ENCODE measurements at places on chromosomes 3 and 15. TPM values are rescaled to one million over a fixed set of nuclear protein-coding genes. Genes with fewer than 3 reads are reported as not detected.

CDCP1 gene
- total RNA-seq: 7.0 TPM

- peaks cover 32% of the 10 kb centered on the region for H3K4me1 ChIP-seq
- no peak overlapping the region for H3K27ac ChIP-seq
- H3K4me3 ChIP-seq: no peak overlapping the region
- no peak for DNase-seq
- no peaks in the 10 kb centered on the region for H3K36me3 ChIP-seq
Observed at GRCh38 chr3:123656691-123657090, 71.8 kb upstream of the HACD2 start.

DNA sequence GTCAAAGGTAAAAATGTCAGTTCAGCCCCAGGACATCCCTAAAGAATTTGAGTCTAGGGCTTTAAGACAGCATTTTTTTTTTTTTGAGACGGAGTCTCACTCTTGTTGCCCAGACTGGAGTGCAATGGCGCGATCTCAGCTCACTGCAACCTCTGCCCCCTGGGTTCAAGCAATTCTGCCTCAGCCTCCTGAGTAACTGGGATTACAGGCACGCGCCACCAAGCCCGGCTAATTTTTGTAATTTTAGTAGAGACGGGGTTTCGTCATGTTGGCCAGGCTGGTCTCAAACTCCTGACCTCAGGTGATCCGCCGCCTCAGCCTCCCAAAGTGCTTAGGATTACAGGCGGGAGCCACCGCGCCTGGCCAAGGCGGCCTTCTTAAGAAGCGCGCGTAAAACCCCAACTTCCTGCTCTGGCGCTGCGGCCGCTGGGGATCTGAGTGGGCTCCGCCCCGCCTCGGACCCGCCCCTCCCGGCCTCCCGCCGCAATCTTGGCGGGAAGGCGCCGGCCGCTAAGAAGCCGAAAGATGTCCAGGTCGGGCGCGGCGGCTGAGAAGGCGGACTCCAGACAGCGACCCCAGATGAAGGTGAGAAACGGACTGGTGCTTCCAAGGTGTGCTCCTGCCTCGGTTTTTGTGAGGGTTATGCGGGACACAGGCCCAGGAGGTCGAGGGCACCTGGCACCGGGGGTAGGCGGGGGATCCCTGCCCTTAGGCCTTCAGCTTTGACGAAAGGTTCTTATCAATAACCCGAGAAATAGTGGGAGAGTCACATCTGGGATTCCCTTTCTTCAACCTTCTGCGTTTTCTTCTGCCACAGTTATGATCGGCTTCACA, at the start of gene WDR76:
WDR76 (plus strand) TSS at position 495 of the 834 bp plus-strand sequence; CDS start at position 526, 31 bp downstream.
- no peaks in the 10 kb centered on the region for H3K36me3 ChIP-seq
- H3K4me3 ChIP-seq: peak within 1 kb of the TSS; percentile 44
- H3K27ac ChIP-seq: peak within 1 kb of the TSS; percentile 67
- H3K4me1 ChIP-seq: peaks cover 26% of the 10 kb centered on the region

GRCh38 chr3:19149368-19149767, 1.1 kb downstream of the KCNH8 start:
- no peaks in the 10 kb centered on the region for H3K36me3 ChIP-seq
- no peak overlapping the region for H3K27ac ChIP-seq
- peak; percentile 79 for DNase-seq
- H3K4me3 ChIP-seq: no peak overlapping the region
- peaks cover 16% of the 10 kb centered on the region for H3K27me3 ChIP-seq

GMNC gene
- 1.0 TPM for total RNA-seq

DNA sequence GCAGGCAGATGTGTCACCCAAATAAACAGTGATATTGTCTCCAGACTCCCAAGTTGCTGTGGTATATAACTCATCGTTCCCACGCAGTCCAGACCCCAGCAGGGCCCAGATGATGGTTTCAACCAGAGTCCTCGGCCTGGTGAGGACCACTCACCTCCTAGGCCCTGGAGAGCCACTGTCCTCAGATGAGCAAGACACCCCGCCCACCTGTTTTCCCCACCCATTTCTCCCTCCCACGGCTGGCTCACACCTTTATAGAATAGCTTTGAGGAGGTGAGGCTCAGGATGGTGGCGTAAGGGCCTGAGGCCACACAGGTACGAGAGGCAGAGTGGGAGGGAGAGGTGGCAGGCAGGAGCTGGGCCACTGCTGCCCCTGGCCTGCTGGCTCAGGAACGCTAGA, 7.5 kb downstream of the MESP1 start:
- no peak overlapping the region for H3K27ac ChIP-seq
- peaks cover 26% of the 10 kb centered on the region for H3K27me3 ChIP-seq
- H3K36me3 ChIP-seq: no peaks in the 10 kb centered on the region
- H3K4me3 ChIP-seq: no peak overlapping the region

TNNC1 gene
- total RNA-seq: 15.0 TPM

- DNase-seq: no peak
- no peak overlapping the region for H3K4me3 ChIP-seq
- no peaks in the 10 kb centered on the region for H3K27me3 ChIP-seq
- H3K27ac ChIP-seq: no peak overlapping the region
Observed at GRCh38 chr15:25655207-25655948, 207.7 kb downstream of the ATP10A start.

DNA sequence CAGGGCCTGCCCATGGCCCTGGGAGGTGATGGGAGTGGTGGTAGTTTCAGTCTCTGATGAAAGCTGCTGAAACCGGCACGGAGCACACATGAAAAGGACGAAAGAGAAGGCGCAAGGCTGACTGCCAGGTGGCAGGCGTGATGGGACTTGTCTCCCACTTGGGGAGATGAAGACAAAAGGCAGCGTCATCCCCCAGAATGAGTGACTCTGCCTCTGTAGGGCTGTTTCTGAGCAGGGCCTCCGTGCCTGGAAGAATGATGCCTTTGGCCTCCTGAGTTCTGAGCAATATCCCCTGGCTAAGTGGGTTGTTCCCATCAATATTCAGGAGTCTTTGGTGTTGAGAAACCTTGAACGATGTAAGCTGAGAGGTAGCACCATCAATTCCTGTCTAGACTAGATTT, 237.8 kb downstream of the OPA1 start:
- no peaks in the 10 kb centered on the region for H3K27me3 ChIP-seq
- DNase-seq: no peak
- H3K4me3 ChIP-seq: no peak overlapping the region
- peak overlapping the region; percentile 71 for H3K27ac ChIP-seq
- H3K36me3 ChIP-seq: no peaks in the 10 kb centered on the region

GRCh38 chr3:39183211-39184080, 8.9 kb downstream of the XIRP1 start:
- no peaks in the 10 kb centered on the region for H3K27me3 ChIP-seq
- no peaks in the 10 kb centered on the region for H3K36me3 ChIP-seq
- H3K27ac ChIP-seq: peak overlapping the region; percentile 24
- peaks cover 19% of the 10 kb centered on the region for H3K4me1 ChIP-seq

ZNF592 gene
- 11.0 TPM for total RNA-seq

GRCh38 chr3:108500728-108501127, 9.7 kb downstream of the MYH15 start:
- DNase-seq: no peak
- no peaks in the 10 kb centered on the region for H3K4me1 ChIP-seq
- no peak overlapping the region for H3K4me3 ChIP-seq

GP5 gene
- total RNA-seq: 0.27 TPM

DNA sequence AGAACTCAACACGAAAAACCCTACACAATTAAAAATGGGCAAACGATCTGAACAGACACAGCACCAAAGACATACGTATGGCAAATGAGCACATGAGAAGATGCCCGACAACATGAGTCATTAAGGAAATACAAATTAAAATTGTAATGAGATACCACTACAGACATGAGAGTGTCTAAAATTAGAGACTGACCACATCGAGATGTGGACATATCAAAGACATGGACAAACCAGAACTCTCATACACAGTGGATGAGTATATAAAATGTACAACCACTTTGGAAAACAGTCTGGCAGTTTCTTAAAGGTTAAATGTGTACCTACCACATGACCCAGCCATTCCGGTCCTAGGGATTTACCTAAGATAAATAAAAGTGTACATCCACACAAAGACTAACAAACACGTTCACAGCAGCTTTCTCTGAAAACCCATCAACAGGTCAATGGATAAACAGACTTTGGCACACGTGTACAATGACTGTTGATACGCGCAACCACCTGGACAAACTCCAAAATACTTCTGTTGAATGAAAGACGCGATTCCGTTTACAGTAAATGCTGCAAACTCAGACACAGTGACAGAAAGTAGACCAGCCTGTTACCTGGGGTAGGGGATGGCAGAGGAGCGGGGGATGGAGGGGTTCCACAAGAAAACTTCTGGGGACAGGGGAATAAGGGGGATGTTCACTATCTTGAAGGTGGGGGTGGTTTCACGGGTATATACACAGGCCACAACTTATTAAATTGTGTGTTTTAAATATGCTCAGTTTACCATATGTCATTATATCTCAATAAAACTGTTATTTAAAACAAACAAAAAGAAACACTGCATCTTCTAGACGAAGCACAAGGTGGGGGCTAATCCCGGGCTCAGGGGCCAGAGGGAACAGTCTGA, 2.1 kb downstream of the TNK2 start:
- DNase-seq: peak; percentile 9
- H3K4me1 ChIP-seq: peaks cover 31% of the 10 kb centered on the region
- H3K36me3 ChIP-seq: no peaks in the 10 kb centered on the region
- no peaks in the 10 kb centered on the region for H3K27me3 ChIP-seq
- H3K27ac ChIP-seq: no peak overlapping the region
- no peak overlapping the region for H3K4me3 ChIP-seq

DNA sequence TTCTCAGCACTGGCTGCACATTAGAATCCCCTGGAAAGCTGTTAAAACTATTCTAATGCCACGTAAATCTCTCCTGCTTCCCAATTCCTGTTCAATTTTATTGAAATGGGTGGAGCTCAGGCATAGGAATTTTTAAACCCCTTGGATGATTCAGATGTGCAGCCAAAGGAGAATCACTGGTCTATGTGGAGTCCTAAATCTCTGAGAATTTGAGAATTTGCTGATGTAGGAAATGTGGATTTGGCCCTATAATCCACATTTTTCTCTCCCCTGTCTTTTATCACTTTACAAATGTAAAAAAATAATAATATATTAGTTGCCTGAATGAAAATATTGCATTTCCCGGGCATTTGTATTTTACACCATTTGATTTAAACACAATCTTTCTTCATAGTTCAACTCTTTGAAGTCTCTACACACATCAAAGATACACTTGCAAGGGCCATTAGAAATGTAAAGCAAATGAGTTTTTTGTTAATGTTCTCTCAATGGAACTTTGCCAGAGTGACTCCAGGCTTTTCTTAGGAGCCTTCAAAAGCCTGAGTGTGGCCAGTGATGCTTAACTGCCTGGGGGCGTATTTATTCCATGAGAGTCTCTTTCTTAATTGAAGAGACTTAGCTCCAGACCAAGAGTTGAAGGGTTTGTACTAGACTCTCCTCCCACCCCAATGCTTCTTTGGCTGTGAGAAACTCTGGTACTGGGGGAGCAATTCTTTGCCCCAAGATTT, 48.8 kb upstream of the PTX3 start:
- DNase-seq: no peak
- H3K4me3 ChIP-seq: no peak overlapping the region
- H3K36me3 ChIP-seq: no peaks in the 10 kb centered on the region

- H3K27me3 ChIP-seq: no peaks in the 10 kb centered on the region
- H3K4me3 ChIP-seq: no peak overlapping the region
- no peak for DNase-seq
Observed at GRCh38 chr3:187257992-187258692, 33.4 kb downstream of the MASP1 start.

SLC12A1 gene
- total RNA-seq: not detected

SI gene
- total RNA-seq: 78.4 TPM

GRCh38 chr15:80978685-80979329, 10.8 kb downstream of the MESD start:
- H3K27me3 ChIP-seq: no peaks in the 10 kb centered on the region
- H3K36me3 ChIP-seq: no peaks in the 10 kb centered on the region
- no peaks in the 10 kb centered on the region for H3K4me1 ChIP-seq
- H3K4me3 ChIP-seq: no peak overlapping the region

GRCh38 chr3:45617430-45618080, 23.0 kb downstream of the LIMD1 start:
- peak overlapping the region; percentile 19 for H3K27ac ChIP-seq
- H3K36me3 ChIP-seq: no peaks in the 10 kb centered on the region
- no peak overlapping the region for H3K4me3 ChIP-seq
- peaks cover 4% of the 10 kb centered on the region for H3K4me1 ChIP-seq

GRCh38 chr15:43187544-43188155, 2.4 kb downstream of the CCNDBP1 start:
- no peak overlapping the region for H3K4me3 ChIP-seq
- peaks cover 11% of the 10 kb centered on the region for H3K4me1 ChIP-seq
- no peaks in the 10 kb centered on the region for H3K36me3 ChIP-seq
- no peak overlapping the region for H3K27ac ChIP-seq
- no peaks in the 10 kb centered on the region for H3K27me3 ChIP-seq

DNA sequence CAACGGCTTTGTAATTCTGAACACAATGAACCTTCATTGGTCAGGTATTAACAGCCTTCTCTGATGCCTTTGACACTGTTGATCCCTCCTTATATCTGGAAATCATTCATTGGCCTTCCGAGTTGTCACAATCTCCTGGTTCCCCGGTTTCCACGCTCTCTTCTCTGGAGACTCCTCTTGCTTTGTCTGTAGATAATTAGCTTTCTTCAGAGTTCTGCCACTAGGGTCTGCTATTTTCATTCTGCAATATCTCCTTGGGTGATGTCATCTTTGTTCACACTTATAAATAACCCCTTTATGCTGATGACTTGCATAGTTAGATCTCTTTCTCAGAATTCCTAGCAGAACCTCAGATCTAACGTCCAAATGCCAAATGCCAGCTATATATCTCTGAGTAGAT, 583.8 kb upstream of the ZNF717 start:
- peak; percentile 10 for DNase-seq
- H3K27me3 ChIP-seq: no peaks in the 10 kb centered on the region
- no peaks in the 10 kb centered on the region for H3K36me3 ChIP-seq
- no peaks in the 10 kb centered on the region for H3K4me1 ChIP-seq
- H3K27ac ChIP-seq: no peak overlapping the region

- DNase-seq: no peak
- H3K27me3 ChIP-seq: no peaks in the 10 kb centered on the region
- no peaks in the 10 kb centered on the region for H3K36me3 ChIP-seq
- H3K27ac ChIP-seq: no peak overlapping the region
- no peaks in the 10 kb centered on the region for H3K4me1 ChIP-seq
Observed at GRCh38 chr15:63530235-63530634, 25.8 kb downstream of the USP3 start.

ZNF80 gene
- not detected for total RNA-seq

ALDH1A2 gene
- 5.3 TPM for total RNA-seq

CCDC54 gene
- not detected for total RNA-seq

DNA sequence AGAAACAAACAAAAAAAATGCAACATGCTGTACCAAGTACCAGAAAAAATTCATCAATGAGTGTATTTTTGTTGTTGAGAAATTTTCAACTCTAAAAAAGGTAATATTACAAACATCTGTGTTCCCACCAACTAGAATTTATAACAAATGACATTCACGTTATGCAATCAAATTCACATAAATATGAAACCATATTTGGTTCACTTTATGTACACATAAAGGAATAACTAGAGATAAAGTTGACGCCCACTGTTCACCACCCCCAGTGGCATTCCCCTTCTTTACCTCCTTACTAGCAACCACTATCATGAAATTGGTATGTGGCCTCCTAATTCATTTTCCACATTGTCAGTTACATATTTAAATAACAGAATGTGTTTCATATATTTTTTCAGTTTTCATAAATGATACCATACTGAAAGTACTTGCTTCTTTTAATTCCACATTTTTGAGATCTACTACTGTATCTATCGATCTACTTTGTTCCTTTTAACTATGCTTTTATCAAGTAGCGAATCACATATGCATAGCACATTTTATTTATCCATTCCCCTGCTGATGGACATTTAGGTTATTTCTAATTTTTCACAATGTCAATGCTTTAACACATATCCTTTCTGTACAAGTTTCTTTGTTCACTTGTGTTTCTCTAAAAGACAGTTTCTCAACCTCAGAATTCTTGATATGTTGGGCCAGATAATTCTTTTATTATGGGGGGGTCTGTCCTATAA, 34.5 kb downstream of the TBC1D5 start:
- no peaks in the 10 kb centered on the region for H3K27me3 ChIP-seq
- no peak overlapping the region for H3K27ac ChIP-seq
- DNase-seq: no peak
- H3K4me3 ChIP-seq: no peak overlapping the region

Data from hepatocyte (in vitro differentiated cells).